ENCODE measurements at places on chromosomes 13 and 19.
A peak's percentile ranks its signal among the peaks of the same experiment; 100 is the strongest.

GRCh38 chr13:38202740-38203139 is 146.9 kb upstream of the UFM1 start:
- DNase-seq, result no peak

DNA sequence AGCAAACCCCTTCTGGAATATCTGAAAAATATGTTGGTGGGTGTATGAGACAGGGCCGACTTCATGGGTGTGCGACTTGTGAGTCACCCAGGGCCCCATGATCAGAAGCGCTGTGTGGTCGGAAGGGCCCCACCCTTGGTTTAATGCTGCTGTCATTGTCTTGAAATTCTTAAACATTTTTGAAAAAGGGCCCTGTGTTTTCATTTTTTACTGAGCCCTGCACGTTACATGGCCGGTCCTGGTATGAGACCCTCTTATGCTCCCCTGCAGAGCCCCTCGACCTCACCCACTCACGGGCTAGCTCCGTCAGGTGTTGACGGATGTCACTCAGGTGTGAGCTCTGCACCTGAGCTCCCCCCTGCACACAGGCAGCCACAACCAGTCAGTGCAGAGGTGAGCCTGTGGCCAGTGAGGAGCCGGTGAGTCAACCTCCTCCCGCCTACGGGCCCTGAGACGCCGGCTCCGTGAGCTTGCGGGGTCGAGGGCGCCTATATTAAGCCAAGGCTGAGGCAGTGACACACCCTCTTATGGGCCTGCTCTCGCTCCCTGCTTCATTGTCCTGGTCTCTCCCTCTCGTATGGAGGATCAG is 27.7 kb downstream of the GADD45B start:
- no peak for DNase-seq

GRCh38 chr13:26518451-26518959 is 39.0 kb upstream of the WASF3 start:
- DNase-seq, result no peak

DNA sequence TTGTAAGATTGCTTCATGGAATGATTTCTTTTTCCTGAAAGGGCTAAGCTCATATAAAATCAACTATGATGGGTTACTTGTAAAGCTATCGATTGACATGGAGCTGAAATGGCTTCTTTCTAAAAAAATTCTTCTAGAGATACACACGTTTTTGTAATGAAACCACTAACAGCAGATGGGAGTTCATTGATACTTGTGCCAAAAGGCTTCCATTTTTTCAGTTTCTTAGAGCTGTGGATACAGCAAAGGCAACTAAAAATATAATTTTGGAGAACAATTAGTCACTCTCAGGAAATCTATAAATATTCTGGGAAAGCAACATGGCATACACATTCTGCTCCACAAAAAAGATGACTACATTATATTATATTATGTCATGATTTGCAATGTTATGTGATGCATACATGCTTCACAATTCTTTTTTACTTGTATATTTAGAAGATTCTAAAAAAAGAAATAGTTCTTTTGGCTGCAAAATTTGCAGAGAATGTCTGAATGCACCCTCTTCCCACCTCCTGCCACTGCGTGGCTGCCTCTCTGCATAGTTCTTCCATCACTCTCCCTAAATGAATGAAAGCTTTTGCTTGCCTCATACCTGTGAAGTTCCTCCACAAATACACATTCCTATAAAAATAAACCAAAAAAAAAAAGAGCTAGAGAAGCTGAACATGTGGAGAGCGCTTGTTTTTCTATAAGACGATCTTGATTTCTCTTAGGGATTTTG is 802.5 kb downstream of the EFNB2 start:
- DNase-seq, result no peak

GRCh38 chr13:99442273-99442895 is 58.9 kb upstream of the TM9SF2 start:
- peak; percentile 78 for DNase-seq

DNA sequence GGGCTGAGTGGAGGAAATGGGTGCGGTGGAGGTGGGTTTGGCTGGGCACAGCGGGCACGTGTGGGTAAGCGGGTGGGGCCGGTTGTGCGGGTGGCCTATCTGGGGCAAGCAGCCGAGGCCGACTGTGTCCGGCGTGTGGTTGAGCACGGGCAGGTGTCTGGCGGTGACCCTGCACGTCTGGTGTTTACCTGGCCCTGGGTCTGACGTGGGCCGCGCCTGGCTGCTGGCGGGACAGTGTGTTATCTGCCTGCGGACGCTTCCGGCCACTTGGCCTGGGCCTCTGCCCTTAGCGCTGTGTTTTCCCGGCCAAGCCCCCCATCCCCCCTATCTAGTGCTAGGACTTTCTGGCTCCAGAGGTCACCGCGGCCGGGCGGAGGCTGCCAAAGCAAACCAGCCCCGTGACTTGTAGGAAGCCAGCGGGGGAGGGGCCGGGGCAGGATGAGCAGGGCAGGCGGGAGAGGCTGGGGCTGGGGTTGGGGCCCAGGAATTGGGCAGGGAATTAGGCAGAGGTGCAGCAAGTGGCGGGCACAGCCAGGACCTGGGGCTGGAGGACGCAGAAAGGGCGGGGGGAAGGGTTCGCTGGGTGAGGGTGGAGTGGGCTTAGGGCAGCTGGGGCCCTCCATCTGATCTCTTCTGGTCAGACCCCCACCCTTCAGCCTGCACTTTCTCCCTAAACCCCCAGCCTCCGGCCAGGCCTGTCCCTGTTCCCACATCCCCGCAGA is 534 bp upstream of the HPN start:
- no peak for DNase-seq

GRCh38 chr13:98195054-98195791 is 18.2 kb upstream of the RNF113B start:
- DNase-seq, result no peak

GRCh38 chr13:20231839-20232555 is at the start of gene GJB6:
Gene GJB6, minus strand, starts transcription at chr13:20232319. Its CDS starts 8,839 bp downstream, at chr13:20223480.
- no peak for DNase-seq

- peak; percentile 88 for DNase-seq
Observed at GRCh38 chr19:56671613-56671994, at the start of gene ZNF835. Gene ZNF835, minus strand, starts transcription at chr19:56671757. Its CDS starts 6,559 bp downstream, at chr19:56665198.

- DNase-seq, result peak; percentile 58
Observed at GRCh38 chr19:422213-422916, 13.4 kb upstream of the C2CD4C start.

DNA sequence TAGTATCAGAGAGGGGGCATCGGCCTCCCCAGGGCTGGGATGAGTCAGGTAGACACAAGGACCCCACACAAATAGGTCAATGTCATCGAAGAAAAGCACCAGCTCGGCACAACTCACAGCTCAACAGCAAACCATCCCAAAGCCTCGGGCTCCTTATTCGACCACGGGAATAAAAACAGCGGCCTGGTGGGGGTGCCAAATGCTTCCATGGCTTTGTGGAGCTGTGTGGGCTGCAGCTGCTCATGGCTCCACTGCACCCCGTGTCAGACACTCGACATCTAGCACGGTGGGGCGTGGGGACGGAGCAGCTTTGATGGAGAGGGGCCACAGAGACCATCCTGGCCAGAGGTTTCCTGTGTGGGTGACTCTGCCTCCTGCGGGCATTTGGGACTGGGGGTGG is 212.5 kb upstream of the SOX1 start:
- DNase-seq, result no peak

DNA sequence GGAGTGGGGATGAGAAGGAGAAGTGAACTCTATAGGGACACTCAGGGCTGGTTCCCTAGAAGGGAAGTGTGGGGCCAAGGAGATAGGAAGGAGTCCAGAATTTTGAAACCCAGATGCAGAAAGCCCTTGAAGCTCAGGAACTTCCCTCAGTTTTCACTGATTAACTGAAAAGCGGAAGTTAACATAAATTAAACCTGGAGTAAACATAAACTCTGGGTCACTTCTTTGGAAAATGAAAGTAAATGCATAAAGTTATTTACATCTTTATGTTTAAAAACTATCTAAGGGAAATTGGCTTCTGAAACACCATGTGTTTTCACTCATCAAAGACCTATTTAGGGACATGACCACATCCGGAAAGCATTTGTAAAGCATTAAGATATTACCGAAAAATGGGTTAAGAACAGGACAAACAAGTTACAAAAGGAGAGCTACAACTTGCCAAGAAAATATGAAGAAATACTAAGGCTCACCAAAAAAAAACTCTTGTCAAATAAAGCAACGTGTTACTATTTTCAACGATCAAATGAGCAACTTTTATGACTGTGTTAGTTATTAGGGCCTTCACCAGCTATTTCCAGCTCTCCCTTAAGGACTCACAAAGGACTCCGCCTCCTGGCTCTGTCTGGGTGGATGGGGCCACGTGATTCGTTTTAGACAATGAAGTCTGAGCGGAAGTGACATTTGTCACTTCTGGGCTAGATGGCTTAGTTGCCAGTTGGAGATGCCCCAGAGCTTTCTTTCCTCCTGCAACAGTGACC is 439.1 kb upstream of the ZNF507 start:
- DNase-seq, result no peak

DNA sequence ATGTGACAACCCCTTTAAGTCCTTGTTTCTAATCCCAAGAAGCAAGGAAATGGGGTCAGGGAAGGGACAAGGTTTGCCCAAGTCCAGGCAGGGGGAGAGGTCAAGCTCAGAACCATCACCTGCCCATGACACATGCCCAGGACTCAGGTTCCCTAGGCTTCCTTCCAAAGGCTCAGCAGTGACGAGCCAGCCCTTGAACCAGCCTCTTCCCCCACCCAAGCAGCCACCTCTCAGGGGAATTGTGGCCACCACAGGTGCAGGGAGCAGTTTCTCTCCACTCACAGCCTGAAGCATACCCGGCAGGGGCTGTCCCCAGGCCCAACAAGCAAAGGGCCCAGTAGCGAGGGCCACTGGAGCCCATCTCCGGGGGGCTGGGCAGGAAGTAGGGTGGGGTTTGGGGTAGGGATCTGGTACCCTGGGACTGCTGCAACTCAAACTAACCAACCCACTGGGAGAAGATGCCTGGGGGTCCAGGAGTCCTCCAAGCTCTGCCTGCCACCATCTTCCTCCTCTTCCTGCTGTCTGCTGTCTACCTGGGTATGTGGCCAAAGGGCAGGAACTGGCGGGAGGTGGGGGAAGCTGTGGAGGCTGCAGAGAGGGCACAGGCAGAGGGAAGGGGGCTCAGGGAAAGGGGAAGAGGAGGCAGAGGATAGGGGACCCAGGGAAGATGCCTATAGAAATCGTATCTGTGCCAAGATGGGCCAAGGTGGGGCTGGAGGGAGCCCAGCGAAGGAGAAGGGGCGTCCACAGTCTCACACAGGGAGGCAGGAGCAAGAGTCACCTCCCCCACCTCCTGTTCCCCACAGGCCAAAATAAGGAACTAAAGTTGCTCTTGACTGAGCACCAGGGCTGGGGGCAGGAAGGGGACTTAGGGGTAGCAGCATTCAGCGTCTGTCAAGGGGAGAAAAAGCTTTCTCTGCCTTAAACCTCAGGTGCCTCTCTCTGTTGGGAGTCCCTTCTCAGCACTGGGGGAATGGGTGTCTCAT is at the start of gene CD79A:
Gene CD79A, plus strand, starts transcription at position 433 of the 986 bp plus-strand sequence. Its CDS starts 26 bp downstream, at position 459.
- DNase-seq, result no peak

- DNase-seq, result peak; percentile 56
Observed at GRCh38 chr19:54451331-54451871, 2.4 kb downstream of the LENG8 start.

All from natural killer cell treated with Interleukin-12 subunit alpha and Interleukin-12 subunit beta and Interleukin-15 and Interleukin-18, amount 100 ng/mL, for 72 hours (primary cell).